ENCODE measurements at places on chromosomes 2 and 18.

GRCh38 chr18:3808985-3809780, 359.2 kb downstream of the TGIF1 start:
- DNase-seq = no peak

- DNase-seq = no peak
Measured at GRCh38 chr2:47558116-47558767, 155.3 kb downstream of the MSH2 start.

- no peak for DNase-seq
Measured at GRCh38 chr18:59276047-59276446, 2.8 kb upstream of the RAX start.

GRCh38 chr2:111225856-111226255, 105.1 kb downstream of the BCL2L11 start:
- DNase-seq = no peak

- no peak for DNase-seq
Measured at GRCh38 chr2:6970551-6970950, 53.3 kb downstream of the RNF144A start.

DNA sequence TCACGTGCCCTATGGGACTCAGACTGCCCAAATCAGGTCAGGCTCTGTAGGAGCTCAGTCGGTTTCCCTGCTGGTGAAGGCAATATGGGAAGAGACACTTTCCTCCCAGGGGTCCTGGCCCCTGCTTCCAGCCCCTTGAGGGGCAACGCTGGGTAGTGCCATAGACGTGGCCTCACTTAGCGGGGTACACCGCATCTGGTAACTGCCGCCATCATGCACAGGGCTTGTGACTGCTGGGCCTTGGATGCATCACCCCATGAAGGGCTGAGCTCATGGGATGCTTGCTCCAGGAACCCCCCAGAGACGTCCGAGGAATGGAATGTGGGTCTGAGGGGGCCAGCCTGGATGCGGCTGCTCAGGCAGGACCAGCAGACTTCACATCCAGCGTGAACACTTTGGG, 127.3 kb upstream of the HDAC4 start:
- DNase-seq = no peak

DNA sequence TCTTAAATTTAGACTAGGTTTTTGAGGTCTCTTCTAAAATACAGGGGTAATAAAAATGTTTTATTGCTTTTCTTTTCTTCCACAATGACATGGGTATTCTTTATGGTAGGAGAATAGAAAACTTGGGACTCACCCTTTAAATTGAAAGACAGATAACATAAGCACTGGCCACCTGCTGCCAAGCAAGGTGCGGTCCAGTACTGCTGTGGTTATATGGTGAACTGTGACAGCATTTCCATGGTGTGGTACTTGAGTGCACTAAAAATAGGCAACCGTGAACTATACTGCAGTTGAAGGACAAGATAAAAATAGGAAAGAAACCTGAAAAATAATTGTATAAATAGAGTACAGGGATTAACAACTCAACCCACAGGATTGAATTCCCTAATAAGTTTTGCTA, 54.4 kb upstream of the GRB14 start:
- DNase-seq = no peak

GRCh38 chr2:44347526-44347925, 13.8 kb downstream of the PREPL start:
- DNase-seq = no peak

DNA sequence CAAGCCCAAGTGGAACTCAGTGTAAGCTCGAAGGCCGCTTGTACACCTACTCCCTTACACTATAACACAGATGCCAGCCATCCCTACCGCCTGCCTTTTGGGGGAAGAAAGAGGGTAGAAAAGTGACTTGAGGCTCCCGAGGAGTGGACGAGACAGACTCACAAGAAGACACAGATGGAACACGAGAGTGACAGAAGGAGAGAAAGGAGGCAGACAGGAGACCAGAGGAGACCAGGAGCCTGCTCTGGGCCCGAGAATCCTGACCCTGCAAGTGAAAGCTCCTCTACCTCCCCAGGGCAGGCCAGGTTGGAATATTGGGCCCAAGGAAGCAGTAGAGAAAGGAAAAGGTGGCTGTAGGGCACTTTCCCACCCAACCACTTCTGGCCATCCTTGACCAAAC, 23.4 kb upstream of the TNS1 start:
- no peak for DNase-seq

DNA sequence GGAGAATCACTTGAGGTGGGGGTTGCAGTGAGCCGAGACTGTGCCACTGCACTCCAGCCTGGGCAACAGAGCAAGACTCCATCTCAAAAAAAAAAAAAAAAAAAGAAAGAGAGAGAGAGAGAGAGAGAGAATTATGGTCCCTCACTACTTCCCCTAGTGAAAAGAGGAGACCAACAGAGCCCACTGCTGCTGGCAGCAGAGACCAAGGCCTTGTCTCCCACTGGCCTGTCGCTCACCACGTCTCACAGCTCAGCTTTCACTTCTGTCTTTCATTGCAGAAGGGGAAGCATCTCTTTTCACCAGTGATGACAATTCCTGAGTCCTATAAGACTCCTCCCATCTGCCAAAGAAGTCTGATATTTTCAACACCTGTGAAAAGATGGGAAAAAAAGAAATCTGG, 81.3 kb downstream of the CLHC1 start:
- DNase-seq = no peak

DNA sequence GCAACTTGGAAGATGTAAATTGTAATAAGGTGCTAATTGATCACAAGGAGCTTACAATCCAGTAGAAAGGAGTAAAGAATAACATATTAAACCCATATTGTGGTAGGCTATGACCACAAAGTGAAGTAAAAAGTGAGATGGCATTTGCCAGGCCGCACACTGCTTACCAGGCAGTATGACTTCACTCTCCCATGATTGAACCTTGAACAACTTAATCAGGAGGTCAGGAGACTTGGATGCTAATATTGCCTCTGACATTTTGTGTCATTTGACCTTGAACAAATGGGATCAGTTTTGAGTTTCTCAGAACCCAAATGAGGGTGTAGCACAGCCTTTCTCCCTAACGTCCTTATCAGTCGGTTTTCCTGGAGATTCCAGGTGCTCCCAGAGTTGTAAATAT, 44.0 kb downstream of the SLC9A2 start:
- DNase-seq = no peak

DNA sequence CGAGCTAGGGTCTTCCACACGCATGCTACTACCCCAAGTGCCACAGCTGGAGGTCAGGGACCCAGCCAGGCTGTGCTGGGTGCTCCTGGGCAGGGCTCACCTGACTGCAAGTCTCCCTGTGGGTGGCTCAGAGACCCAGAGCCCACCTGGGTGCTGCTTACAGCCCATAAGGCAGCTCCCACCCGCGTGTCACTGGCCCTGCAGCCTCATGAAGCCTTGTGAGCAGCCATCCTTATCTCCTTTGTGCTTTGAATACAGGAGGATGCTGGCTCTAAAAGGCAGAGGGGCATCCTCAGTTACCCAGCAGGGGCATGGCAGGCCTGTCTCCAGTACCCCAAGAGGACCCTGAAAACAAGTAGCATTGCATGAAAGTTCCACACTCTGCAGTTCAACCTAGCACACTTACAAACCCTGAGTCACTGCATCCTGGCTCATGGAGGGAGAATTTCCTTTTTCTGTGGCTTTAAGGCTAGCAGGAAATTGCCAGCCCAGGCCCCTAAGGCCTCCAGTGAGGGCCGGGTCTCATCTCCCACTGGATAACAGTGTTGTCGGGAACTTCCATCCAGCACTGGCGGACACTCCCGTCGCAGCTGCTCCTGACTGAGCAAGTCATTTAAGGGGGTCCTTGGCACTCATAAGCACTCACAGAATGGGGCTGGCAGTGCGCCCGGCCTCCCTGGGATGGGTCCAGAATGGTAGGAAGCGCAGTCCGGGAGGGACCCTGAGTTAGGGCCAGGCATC, 137.1 kb downstream of the RPIA start:
- no peak for DNase-seq

DNA sequence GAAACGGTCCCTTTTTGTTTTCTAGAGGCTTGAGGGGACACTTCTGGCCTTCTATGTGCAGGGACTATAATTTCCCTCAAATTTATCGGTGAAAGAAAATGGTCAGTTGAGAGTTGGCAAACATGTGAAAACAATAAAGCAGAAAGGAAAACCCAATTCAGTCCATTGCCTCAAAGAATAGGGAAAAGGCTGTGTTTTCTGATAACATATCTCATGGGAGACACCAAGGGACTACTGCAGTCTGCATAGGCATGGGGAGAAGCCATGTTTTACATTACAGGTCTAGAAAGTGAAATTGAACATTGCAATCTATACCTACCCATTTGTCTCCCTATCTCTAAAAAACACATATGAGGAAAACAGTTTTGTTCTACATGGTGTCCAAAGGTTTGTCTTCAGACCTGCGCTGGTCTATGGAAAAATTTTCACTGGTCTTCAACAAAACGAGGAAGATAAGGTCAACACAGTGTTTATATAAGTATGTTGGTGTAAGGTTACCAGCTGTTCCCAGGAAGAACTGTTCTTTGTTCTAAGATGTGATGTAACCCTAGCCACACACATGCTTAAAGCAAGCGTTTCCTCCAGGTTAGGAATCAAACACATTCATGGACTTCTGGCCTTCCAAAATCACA, 179.7 kb downstream of the MREG start:
- no peak for DNase-seq

DNA sequence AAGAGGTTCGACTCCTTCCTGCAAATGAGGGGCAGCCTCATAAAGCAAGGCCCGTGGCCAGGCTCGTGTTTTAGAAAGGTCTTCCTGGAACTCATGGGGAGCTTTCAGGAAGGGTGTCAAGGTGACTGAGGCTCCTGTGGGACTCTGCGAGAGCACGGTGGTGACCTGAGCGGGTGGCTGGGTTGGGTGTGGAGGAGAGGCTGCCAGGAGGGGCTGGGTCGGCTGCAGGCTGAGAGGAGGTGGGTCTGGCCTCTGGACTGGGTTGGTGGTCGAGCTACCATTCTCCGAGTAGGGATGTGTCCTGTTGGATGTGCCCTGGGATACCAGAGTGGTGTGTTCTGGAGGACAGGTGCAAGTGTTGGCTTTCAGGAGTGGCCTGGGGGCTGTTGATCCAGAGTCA, 86.4 kb downstream of the DGKD start:
- DNase-seq = no peak

DNA sequence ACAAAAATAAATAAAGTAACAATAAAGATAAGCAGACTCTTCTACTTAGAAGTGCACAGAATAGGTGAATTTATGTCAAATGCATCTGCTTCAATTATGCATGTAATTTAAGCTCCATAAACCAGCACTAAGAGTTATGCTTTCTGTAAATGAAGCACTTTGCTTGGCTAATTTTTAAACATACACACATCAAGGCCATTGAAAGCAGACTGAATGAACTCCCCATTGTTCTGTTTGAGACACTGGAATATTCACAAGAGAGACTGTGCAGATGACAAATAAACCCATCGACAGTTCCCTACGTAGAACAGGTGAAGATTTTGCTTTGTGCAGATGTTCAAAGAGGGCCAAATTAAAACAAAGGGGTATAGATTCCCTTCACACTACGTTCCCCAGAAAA, 133.4 kb downstream of the PID1 start:
- DNase-seq = no peak

DNA sequence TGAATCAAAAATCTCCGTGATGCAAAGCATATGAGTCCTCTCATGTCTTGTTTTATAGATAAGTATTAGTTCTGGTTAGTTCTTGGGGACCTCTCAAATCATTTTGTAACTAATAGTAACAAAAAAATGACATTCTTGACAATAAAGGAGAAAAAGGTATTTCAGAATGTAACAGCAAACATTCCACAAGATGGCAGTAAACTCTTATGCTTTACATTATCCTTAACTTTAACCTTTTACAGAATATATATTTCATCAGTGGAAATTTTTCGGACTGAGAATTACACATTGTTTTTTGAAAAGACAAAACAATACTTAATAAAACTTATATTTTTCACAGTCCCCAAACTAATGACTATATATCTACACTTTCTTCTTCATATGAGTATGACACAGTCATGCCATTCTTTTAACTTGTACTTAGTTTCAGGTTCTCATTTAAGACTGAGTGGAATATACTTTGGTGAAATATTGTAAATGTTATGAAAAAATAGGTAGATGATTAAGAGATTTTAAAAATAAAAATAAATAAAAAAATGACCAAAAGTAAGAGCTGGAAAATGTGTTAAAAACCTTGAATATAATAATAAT, 142.9 kb upstream of the NXPH2 start:
- DNase-seq = no peak

GRCh38 chr18:58392324-58393000, 236.4 kb downstream of the ALPK2 start:
- DNase-seq = no peak

GRCh38 chr2:1682181-1682440, 62.2 kb downstream of the PXDN start:
- DNase-seq = no peak

GRCh38 chr2:9141706-9142460, 64.7 kb upstream of the ASAP2 start:
- DNase-seq = no peak

GRCh38 chr2:190519975-190520767, 14.4 kb downstream of the NEMP2 start:
- no peak for DNase-seq

DNA sequence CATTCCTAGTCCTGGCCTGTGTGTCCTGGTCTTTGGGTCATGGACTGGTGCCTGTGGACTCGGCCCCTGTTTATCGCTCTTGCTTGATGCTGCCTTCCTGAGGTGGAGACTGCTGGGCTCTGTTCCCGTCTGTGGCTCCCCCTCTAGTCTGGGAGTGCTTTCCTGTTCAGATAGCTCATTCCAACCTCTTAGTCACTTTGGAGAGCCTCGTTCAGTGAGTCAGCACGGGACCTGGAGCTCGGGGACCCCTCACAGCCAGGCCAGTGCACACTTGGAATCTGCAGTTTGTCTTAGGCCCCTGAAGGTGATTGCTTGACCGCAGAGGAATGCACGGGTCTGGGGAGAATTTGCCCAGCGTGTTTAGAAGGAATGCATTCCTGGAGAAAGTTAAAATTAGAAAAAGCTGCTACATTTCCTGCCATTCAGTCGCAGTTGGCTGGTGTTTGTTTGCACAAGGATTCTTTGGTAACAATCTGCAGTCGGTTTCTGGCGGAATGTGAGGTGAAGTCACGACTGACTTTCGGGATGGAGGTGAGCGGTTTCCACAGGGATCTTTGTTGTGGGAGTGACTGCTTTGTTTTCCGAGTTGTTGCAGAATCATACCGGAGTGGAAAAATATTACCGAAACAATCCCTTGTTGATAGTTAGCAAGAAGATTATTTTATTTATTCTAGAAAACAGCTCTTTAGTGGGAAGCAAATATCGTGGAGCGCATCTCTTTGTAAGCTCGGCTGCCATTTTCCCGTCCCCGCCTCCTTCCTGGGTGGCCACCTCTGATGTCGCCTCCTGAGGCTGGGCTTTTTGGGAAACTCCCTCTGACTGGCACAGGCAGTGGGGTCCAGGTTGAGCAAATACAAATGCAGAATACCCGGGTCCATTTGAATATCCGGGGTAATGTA, 29.6 kb downstream of the SH3BP4 start:
- DNase-seq = no peak

- no peak for DNase-seq
Measured at GRCh38 chr2:11096591-11096990, 58.7 kb upstream of the SLC66A3 start.

DNA sequence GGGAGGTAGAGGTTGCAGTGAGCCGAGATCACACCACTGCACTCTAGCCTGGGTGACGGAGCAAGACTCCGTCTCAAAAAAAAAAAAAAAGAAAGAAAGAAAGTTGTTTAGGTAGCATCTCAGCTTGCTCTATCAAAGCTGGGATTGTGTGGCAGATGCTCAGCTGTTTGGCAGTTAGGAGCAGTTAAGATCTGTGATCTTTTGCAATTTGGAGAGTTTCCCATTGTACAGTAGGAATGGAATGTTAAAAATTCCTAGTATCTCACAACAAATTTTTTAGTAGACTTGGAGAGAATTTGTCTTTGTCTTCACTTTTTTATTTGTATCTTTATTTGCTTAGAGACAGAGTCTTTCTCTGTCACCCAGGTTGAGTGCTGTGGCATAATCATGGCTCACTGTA, 122.9 kb upstream of the UNC80 start:
- no peak for DNase-seq

Measured in stimulated activated CD4-positive, alpha-beta T cell treated with anti-CD3 and anti-CD28 coated beads, Interleukin-4, amount 100 ng/mL, for 1 hour (primary cell).